T-helper 2 cell treated with Interferon-gamma antibody and Interleukin-4, amounts not matched to agents 100 ng/mL and 5 ng/mL, for 36 hours (primary cell): ENCODE measurements at places on chromosomes 16 and 17. TPM values are rescaled to one million over a fixed set of nuclear protein-coding genes. Genes with fewer than 3 reads are reported as not detected.

STH gene
- total RNA-seq = not detected in 2 replicates

VAC14 gene
- total RNA-seq = 35.2 and 37.3 TPM in 2 replicates

CRHR1 gene
- not detected in 2 replicates for total RNA-seq

SEPTIN12 gene
- not detected in 2 replicates for total RNA-seq

PABPN1L gene
- total RNA-seq = not detected in 2 replicates
